ENCODE measurements at places on chromosomes 4 and X.

DNA sequence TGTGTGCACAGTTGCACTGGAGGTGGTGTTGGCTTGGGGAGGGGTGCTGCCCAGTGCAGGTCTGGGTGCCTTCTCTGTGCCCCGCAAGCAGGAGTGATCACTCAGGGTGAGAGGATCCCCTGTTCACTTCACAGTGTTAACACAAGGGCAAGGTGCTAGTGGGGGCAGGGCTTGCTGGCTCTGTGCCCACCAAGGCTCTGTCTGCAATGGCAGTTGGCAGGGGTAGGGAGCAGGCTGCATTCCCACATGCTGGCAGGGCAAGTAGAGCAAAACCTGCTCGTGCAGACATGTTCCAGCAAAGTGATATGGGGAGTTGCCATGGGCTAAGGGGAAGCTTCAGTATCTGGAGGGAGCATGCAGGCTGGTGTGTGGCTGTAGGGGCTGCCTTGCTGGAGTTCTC is 428.0 kb downstream of the ZNF674 start:
- DNase-seq: no peak

- DNase-seq: no peak
Measured at GRCh38 chr4:185033950-185034349, 15.7 kb downstream of the HELT start.

DNA sequence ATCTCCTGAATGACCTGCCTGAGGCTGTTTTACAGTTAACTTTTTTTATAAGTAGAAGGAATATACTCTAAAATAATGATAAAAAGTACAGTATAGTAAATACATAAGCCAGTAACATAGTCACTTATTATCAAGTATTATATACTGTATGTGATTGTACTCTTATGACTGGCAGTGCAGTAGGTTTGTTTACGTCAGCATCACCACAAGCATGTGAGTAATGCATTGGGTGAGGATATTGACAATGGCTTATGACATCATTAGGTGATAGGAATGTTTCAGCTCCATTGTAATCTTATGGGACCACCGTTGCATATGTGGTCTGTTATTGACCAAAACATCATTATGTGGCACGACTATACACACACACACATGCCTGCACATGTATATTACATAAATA is 20.5 kb downstream of the NUDT9 start:
- no peak for DNase-seq

GRCh38 chr4:86565651-86566050 is 28.5 kb upstream of the PTPN13 start:
- DNase-seq: no peak

DNA sequence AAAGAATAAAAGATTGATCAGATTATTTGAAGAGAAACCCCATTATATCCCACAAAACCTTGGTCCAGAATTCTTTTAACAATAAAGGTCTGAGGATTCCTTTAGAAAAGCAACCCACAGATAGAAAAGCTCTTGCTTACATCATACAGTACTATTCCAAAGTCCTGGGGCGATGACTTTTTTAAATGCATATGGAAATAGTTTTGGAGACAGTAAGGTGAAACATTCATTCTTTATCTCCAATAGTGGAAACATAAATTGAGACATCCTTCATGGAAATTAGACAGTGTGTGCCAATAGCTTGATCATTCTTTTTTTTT is 85.7 kb upstream of the UCP1 start:
- no peak for DNase-seq

DNA sequence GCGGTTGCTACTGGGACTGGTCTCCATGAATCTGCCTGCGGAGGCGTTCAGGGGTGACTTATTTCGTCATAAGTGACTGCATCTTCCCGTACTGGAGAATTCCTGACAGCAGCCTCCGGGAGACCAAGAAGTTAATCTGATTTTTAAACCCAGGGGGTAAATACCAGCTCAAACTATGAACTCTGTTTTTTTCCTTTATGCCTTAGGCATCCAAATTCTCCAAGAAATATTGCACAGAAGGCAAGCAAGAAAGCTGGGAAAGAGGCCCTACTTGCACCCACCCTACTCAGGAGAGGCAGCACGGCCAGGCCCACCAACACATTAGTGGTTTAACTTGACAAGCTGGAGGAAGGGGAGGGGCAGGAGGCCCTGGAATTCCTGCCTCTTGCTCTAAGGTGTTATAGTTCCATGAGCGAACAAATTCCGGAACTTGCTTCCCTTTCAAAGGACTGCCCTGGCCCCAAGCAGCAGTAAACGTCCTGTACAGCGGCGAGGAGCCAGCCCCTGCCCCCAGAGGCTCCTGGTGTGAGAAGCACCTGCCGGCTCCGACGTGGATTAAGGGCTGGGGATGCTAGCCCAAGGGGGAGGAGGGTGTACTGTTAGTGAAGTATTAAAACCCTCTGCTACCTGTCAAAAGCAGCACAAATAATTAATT is 177.2 kb downstream of the AFAP1 start:
- DNase-seq: no peak

- DNase-seq: no peak
Measured at GRCh38 chrX:41984628-41985027, 61.3 kb upstream of the CASK start.

GRCh38 chr4:86816501-86817273 is 32.5 kb downstream of the SLC10A6 start:
- DNase-seq: no peak

DNA sequence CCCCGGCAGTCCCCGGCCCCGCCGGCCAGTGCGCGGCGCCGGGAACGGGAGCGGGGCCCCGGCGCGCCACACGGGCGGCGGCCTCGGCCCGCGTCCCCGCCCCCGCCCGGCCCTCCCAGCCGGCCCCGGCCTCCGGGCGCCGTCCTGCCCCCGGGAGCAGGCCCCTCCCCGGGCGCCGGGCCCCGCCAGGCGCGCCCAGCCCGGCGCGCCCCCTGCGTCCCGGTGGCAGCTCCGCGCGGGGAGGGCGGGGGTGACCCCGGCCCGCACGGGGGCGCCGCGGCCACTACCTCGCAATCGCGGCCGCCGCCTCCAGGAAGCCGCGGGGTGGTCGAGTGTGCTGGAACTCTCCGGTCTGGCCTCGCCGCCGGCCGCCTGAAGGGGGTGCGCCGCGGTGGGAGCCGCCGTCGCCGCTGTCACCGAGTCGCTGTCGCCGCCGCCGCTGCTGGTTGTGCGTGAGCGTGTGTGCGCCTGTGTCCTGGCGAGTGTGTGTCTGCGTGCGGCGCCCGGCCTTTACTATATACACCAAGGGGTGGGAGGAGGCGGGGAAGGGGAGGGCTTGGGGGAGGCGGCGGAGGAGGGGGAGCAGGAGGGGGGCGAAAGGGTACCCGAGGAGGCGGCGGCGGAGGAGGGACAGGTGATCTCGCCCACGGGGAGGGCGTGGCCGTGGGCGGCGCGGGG is at the start of gene RAI2:
TSS of gene RAI2 (minus strand) at position 488 of the 678 bp plus-strand sequence. CDS start 59,288 bp downstream, outside the sequence.
- DNase-seq: no peak

- no peak for DNase-seq
Measured at GRCh38 chrX:136126872-136127406, 20.4 kb upstream of the FHL1 start.

- no peak for DNase-seq
Measured at GRCh38 chr4:128288689-128289106, 1.1 kb upstream of the PGRMC2 start.

DNA sequence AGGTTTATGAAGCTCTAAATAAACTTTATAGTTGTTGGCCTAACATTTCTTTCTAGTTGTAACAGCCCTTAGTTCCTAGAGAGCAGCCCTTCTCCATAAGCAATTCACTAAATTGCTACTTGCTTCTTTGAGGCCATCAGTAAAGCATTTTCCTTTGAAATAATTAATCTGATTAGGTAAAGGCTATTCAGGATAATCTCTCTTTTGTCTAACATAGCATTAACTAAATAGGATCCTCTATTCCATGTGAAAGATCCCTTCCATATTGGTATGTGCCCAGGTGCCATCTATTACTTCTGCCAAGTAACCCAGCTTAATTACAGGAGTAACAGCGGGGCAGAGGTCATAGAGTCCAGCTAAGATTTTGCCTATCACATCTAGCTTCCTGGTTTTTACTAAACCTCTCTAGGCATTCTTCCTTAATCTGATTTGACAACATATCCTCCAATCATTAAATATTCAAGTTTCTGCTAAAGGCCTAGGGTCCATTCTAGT is 1408.0 kb downstream of the PCDH18 start:
- no peak for DNase-seq

- DNase-seq: no peak
Measured at GRCh38 chr4:93918856-93919255, 90.3 kb downstream of the ATOH1 start.

- no peak for DNase-seq
Measured at GRCh38 chr4:2743518-2744445, 12.4 kb downstream of the TNIP2 start.

GRCh38 chr4:7630568-7631287 is 196.0 kb upstream of the PSAPL1 start:
- peak; percentile 69 for DNase-seq

DNA sequence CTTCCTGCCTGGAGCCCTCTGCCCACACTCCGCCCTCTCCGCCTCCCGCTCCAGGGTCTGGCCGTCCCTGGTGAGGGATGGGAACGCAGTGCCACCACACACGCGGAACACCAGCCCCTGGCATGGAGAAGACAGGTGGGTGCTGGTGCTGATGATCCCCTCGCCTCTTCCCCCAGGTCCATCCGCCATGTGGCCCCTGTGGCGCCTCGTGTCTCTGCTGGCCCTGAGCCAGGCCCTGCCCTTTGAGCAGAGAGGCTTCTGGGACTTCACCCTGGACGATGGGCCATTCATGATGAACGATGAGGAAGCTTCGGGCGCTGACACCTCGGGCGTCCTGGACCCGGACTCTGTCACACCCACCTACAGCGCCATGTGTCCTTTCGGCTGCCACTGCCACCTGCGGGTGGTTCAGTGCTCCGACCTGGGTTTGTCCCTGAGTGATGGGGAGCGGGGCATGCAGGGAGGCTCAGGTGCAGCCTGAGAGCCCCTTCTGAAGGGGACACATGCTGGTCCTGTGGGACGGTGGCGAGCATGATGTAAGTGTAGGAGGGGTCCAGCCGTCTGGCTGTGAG is 9.8 kb downstream of the BGN start:
- no peak for DNase-seq

DNA sequence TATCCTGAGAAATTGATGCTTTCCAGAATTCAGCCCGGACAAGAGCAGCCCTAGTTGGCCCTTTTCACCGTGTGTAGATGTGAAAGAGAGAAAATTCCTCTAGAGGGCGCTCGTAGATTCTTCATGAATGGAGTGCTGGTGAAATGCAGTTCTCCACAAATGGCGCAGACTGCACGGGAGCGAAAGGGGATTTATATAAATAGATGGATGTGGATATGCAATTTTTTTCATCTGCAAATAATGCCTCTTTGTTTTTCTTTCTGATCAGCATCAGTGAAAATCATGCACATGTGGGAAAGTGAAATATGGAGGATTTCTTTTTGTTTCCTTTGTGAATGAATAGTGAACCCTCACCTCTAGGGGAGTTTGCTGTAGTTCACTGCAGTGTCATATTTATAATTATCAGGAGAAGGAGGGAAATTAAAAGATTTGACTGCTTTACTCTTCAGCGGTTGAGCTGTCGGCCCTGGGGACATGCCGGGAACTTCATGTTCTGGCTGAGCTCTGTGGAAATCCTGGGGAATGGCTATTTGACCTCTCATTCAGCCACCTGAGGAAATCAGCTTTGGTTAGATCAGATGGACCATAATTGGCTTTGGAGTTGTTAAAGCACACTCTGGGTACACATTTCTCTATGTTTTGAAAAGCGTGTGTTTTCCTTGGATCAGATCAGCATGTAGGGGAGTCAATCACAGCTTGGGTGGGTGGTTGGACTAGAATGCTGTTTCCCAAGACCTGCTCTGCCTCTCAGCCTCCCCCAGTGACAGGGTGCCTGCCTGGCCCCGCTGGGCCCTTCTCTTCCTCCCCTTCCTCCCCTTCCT is 115.0 kb upstream of the SHISA3 start:
- DNase-seq: no peak

GRCh38 chrX:79366556-79366872 is 620 bp downstream of the ITM2A start:
- no peak for DNase-seq

- DNase-seq: no peak
Measured at GRCh38 chr4:26727844-26728243, 132.8 kb upstream of the STIM2 start.

- DNase-seq: no peak
Measured at GRCh38 chrX:155086202-155086840, 15.0 kb downstream of the BRCC3 start.

GRCh38 chr4:27764526-27764837 is 903.8 kb downstream of the STIM2 start:
- DNase-seq: no peak

DNA sequence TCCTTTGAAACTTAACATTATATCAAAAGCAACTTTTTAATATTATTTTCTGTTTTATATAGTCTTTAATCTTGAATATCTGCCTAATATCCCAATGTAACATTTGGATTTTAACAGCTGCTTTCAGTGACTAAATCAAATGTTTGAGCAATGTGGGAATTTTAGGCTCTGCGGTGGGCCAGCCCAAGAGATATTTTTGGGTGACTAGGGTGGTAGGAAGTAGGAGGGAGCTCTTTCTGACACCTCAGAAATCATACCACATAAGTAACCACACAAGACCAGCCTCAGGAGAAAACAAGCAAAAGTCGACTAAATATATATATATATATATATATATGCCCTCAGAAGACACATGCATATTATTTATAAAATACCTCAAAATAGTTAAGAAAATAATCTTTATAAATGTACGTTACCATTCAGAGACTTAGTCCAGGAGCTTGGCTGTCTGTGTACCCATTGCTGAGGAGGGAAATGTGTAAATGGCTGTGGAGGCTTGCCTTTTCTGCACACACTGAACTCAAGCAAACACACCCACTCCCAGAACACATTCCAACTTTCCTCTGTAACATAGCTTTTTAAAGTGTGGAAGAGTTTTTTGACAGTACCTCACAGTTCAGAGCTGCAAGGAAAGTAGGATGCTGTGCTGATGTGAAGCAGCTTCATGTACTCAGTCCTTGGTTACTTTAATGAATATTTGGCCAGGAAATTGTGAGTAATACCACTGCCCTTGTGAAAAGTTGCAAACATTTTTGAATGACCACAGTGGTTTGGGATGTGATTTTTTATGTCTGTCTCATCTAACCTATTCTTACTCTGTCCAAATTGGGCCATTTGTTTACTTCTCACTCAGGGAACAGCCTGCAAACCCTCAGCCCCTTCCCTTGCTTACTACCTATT is at the start of gene RTL3:
TSS of gene RTL3 (minus strand) at position 484 of the 900 bp plus-strand sequence. CDS start 908 bp downstream, outside the sequence.
- no peak for DNase-seq

- DNase-seq: no peak
Measured at GRCh38 chr4:123042095-123042494, 119.7 kb upstream of the NUDT6 start.

DNA sequence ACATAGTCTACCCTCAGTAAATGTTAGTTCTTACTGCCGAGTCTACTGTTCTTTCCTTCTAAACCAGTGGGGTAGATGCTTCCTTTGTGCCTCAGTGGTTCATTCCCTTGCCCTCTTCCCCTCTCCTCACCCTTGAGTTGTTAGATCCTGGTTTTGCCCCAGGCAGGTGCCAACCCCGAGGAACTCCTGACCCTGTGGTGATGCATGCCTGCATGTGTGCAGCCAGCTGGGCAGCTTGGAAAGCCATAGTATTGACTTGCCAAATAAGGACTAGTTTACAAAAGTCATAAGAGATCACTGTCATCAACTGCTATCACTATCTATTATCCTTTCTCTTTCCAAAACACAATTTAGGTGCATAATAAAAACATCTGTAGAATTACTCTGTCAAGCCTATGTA is 50.9 kb downstream of the REPS2 start:
- no peak for DNase-seq

Data from NCI-H446 treated with DMSO at 0.1 percent for 48 hours (cell line).